Foreskin fibroblast (primary cell): ENCODE measurements at places on chromosomes 7 and 10.
A peak's percentile ranks its signal among the peaks of the same experiment; 100 is the strongest.

GRCh38 chr10:100653957-100654781, 91.2 kb upstream of the PAX2 start:
- peak; percentile 44 for DNase-seq

DNA sequence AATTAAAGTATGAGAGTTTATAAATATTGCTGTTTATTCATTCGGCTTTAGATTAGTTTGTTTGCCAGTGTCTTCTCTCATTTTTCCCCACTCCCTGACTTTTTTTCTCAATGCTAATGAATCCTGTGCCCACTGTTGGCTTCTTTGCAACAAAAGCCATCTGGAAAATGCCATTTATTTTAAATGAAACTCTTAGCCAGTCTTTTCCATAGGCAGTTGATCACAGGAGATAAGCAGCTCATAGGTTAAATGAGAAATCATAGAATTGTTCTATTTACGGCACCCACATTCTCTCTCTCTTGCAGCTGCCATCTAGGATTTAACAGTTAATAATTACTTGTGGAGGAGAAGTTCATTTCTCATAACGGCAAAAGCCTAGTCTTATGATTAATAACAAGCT, 249.3 kb upstream of the POM121L12 start:
- no peak for DNase-seq

GRCh38 chr10:83302623-83303022, 836.7 kb upstream of the GHITM start:
- no peak for DNase-seq

- DNase-seq: no peak
These were observed 31.8 kb upstream of the AKR1B10 start for GRCh38 chr7:134495546-134495945.
